ENCODE measurements at places on chromosomes 4 and X. TPM values are rescaled to one million over a fixed set of nuclear protein-coding genes. Genes with fewer than 3 reads are reported as not detected.

The SH3RF1 gene
- total RNA-seq, result 0.69 TPM

The SPIN2B gene
- 12.1 TPM for total RNA-seq

The MAGEA1 gene
- not detected for total RNA-seq

The CXXC4 gene
- total RNA-seq, result not detected

The S100G gene
- total RNA-seq, result not detected

The CYTL1 gene
- total RNA-seq, result not detected

The HMX1 gene
- not detected for total RNA-seq

The GABRG1 gene
- total RNA-seq, result not detected

DNA sequence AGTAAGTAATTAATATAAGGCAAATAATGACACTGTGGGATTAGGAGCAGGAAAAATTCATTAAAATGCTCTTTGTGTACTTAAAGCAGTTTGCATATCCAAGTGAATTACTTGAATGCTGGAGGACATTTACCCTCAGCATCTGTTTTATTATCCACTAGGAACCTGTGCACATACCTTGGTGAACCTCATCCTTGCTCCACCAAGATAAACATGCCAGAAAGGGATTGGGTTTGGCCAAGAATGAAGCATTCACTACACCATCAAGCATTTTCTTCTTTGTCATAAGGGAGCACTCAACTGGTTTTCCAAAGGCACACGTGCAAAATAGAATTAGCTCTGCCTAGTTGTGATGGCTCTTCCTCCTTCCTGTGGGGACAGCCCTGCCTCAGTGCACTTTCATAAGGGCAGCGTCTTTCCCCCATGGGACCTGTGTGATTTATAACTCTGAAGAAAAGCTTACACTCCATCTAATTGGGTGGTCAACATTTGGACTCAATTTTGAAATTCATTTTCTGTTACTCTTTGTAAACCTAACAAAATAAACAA, 291.7 kb downstream of the USP46 start:
- H3K36me3 ChIP-seq, result no peaks in the 10 kb centered on the region
- H3K4me3 ChIP-seq, result no peak overlapping the region
- no peaks in the 10 kb centered on the region for H3K27me3 ChIP-seq
- H3K27ac ChIP-seq, result no peak overlapping the region
- no peaks in the 10 kb centered on the region for H3K4me1 ChIP-seq

GRCh38 chr4:93760284-93760683, 68.3 kb upstream of the ATOH1 start:
- DNase-seq, result no peak
- H3K36me3 ChIP-seq, result no peaks in the 10 kb centered on the region
- H3K27ac ChIP-seq, result no peak overlapping the region
- H3K4me3 ChIP-seq, result no peak overlapping the region
- H3K27me3 ChIP-seq, result no peaks in the 10 kb centered on the region

DNA sequence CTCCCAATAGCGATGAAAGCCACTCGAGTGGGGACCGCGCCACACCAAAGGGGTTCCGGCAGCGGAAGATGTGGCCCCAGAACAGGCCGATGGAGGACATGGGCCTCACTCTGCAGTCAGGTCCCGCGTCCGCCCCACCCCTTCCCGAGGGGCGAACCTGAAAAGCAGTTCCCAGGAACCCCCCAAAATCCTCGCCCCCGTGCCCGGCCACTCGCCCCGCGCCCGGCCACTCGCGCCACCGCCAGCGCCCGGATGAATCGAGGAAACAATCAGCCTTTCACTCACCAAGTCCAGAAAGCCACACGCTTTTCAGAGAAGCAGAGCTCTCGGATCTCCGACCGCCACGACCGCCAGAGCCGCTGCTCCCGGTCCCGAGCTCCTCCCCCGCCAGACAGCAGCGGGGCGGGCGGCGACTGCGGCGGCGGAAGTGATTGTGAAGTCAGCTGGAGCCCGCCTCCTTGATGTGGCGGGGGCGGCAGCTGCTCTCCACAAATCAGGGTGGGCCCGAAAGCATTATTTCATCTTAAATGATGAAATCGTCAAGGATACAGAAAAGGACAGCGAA, at the start of gene PJA1:
TSS of gene PJA1 (minus strand) at position 367 of the 565 bp plus-strand sequence. CDS start 2,380 bp downstream, outside the sequence.
- peak; percentile 50 for DNase-seq
- H3K4me3 ChIP-seq, result peak within 1 kb of the TSS; percentile 92
- peaks cover 25% of the 10 kb centered on the region for H3K4me1 ChIP-seq
- peak within 1 kb of the TSS; percentile 94 for H3K27ac ChIP-seq
- H3K36me3 ChIP-seq, result peaks cover 10% of the 10 kb centered on the region

- H3K27me3 ChIP-seq, result peaks cover 1% of the 10 kb centered on the region
- H3K4me3 ChIP-seq, result peak overlapping the region; percentile 37
- no peak for DNase-seq
- peaks cover 65% of the 10 kb centered on the region for H3K4me1 ChIP-seq
Observed at GRCh38 chrX:13051529-13052172, 7.2 kb upstream of the FAM9C start.

- H3K27ac ChIP-seq, result no peak overlapping the region
- DNase-seq, result no peak
- H3K4me3 ChIP-seq, result no peak overlapping the region
- H3K27me3 ChIP-seq, result no peaks in the 10 kb centered on the region
- no peaks in the 10 kb centered on the region for H3K36me3 ChIP-seq
Observed at GRCh38 chrX:91414713-91415112, 19.9 kb upstream of the PABPC5 start.

- no peak overlapping the region for H3K27ac ChIP-seq
- H3K4me1 ChIP-seq, result peaks cover 6% of the 10 kb centered on the region
- no peak for DNase-seq
- H3K36me3 ChIP-seq, result peaks cover 23% of the 10 kb centered on the region
Observed at GRCh38 chr4:42460043-42460442, 62.8 kb downstream of the SHISA3 start.

GRCh38 chr4:16199093-16199492, 27.2 kb downstream of the TAPT1 start:
- H3K36me3 ChIP-seq, result peaks cover 16% of the 10 kb centered on the region
- H3K4me1 ChIP-seq, result peaks cover 25% of the 10 kb centered on the region
- no peaks in the 10 kb centered on the region for H3K27me3 ChIP-seq
- DNase-seq, result no peak
- no peak overlapping the region for H3K27ac ChIP-seq

DNA sequence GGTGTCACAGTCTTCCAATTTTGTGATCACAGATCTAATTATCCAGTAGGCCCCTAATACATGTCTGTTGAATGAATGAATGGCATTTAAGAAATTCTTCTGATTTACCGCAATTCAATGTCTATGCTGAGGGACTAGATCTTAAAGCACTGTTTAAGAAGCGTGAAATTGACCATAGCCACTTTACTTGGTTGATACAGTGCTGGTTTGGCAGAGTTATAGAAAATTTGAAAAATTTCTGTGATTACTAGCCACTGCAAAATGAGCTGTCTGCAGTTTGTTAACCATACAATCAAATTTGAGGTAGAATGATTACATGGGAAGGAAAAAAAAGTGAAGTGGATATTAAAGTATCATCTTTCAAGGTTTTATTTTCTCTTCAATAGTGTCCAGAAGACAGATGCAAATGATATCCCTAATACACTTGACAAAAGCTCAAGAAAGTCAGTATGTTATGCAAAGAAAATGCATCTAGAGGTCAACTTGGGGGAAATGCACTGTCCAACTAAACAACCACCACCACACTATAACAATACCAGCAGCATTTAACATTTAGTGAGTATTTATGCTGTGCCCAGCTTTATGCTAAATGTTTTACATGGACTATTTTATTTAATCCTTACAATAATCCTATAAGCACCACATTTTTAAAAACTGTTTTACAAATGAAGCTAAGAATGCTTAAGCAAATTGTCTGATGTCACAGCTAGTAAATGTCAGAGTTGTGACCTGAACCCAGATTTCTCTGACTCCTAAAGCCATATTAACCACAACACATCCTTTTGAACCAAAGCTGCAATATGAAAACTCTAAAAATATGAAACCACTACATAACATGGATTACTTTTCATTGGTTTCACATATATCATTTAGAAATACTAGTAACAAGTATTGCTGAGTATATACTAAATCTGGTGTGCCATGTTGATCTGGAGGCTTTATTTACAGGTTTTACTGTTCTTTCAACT, 217.9 kb upstream of the MAB21L2 start:
- no peak for DNase-seq
- no peak overlapping the region for H3K27ac ChIP-seq
- no peaks in the 10 kb centered on the region for H3K27me3 ChIP-seq
- no peaks in the 10 kb centered on the region for H3K36me3 ChIP-seq

- H3K27ac ChIP-seq, result no peak overlapping the region
- no peaks in the 10 kb centered on the region for H3K4me1 ChIP-seq
- H3K27me3 ChIP-seq, result no peaks in the 10 kb centered on the region
- H3K36me3 ChIP-seq, result peaks cover 9% of the 10 kb centered on the region
- DNase-seq, result no peak
Observed at GRCh38 chrX:1725472-1725871, 110.6 kb downstream of the ASMT start.

DNA sequence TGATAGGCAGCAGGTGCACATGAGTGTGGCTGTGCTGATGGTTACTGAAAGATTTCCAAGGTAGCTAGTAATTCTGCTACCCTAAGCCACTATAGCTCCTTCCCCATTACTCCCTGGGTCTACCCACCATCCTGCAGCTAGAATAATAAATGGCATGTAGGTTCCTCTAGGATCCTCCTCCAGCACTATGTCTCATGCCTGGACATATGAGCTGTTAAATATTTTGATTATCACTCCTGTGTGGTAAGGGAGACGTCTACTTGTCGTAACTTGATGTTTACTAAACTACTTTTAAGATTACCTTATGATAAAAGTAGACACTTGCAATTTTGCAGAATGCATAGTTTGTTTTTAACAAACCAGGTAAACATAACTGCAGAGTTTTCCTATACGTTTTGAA, 35.5 kb downstream of the TET2 start:
- DNase-seq, result no peak
- H3K36me3 ChIP-seq, result peaks cover 6% of the 10 kb centered on the region
- no peak overlapping the region for H3K27ac ChIP-seq
- H3K27me3 ChIP-seq, result no peaks in the 10 kb centered on the region
- H3K4me3 ChIP-seq, result no peak overlapping the region

GRCh38 chr4:174739576-174739975, 89.5 kb downstream of the GLRA3 start:
- no peak overlapping the region for H3K4me3 ChIP-seq
- H3K27ac ChIP-seq, result no peak overlapping the region
- no peaks in the 10 kb centered on the region for H3K36me3 ChIP-seq
- H3K4me1 ChIP-seq, result no peaks in the 10 kb centered on the region
- H3K27me3 ChIP-seq, result no peaks in the 10 kb centered on the region

- peaks cover 5% of the 10 kb centered on the region for H3K27me3 ChIP-seq
- peaks cover 10% of the 10 kb centered on the region for H3K4me1 ChIP-seq
- H3K36me3 ChIP-seq, result no peaks in the 10 kb centered on the region
- no peak overlapping the region for H3K4me3 ChIP-seq
- DNase-seq, result no peak
Observed at GRCh38 chrX:150329868-150330267, 33.2 kb upstream of the MAMLD1 start.

GRCh38 chr4:118113220-118113619, 78.9 kb downstream of the NDST3 start:
- H3K4me1 ChIP-seq, result peaks cover 17% of the 10 kb centered on the region
- no peaks in the 10 kb centered on the region for H3K27me3 ChIP-seq
- H3K27ac ChIP-seq, result no peak overlapping the region
- no peaks in the 10 kb centered on the region for H3K36me3 ChIP-seq

DNA sequence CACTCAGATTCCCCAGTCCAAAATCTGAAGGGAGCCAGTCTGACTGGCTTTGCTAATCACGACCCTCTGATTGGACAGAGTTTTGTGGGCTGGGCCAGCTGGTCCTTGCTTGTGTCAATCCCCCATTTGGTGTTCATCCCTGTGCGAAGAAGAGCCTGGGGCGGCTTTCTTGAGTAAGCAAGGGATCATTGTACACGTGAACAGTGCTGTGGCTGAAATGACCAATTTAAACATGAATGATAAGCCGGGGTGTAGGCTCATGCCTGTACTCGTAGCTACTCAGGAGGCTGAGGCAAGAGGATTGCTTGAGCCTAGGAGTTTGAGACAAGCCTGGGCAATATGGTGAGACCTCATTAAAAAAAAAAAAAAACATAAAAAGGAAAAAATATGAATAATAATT, 379.1 kb downstream of the RAPGEF2 start:
- no peaks in the 10 kb centered on the region for H3K36me3 ChIP-seq
- peaks cover 4% of the 10 kb centered on the region for H3K27me3 ChIP-seq
- no peak overlapping the region for H3K4me3 ChIP-seq
- H3K27ac ChIP-seq, result no peak overlapping the region
- no peak for DNase-seq
- H3K4me1 ChIP-seq, result no peaks in the 10 kb centered on the region

DNA sequence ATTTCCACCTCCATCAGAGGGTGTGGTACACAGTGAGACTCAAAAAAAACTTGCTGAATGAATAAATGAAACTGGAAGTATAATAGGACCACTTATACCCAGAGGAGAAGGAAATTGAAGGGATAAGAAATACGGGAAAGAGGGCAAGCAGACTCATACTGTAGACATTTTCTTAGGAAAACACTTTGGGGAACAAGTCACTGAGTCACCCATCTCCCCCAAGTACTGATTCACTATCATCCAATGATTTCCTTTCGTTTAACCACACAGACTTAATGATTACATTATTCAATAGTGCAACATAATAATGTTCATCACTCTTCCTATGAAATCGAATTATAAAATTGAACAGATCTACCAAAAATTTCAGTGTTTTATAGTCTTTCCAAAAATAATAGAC, 97.1 kb downstream of the LDB2 start:
- no peak overlapping the region for H3K27ac ChIP-seq
- H3K4me3 ChIP-seq, result no peak overlapping the region
- DNase-seq, result no peak
- H3K36me3 ChIP-seq, result no peaks in the 10 kb centered on the region
- peaks cover 3% of the 10 kb centered on the region for H3K27me3 ChIP-seq
- H3K4me1 ChIP-seq, result no peaks in the 10 kb centered on the region

GRCh38 chr4:83974111-83974780, 438.3 kb downstream of the GPAT3 start:
- no peaks in the 10 kb centered on the region for H3K36me3 ChIP-seq
- no peaks in the 10 kb centered on the region for H3K4me1 ChIP-seq
- H3K4me3 ChIP-seq, result no peak overlapping the region
- DNase-seq, result no peak

- H3K36me3 ChIP-seq, result no peaks in the 10 kb centered on the region
- H3K27me3 ChIP-seq, result no peaks in the 10 kb centered on the region
- no peak overlapping the region for H3K27ac ChIP-seq
- DNase-seq, result no peak
- H3K4me3 ChIP-seq, result no peak overlapping the region
- no peaks in the 10 kb centered on the region for H3K4me1 ChIP-seq
Observed at GRCh38 chr4:12852338-12853307, 631.5 kb downstream of the RAB28 start.

- no peaks in the 10 kb centered on the region for H3K27me3 ChIP-seq
- H3K4me3 ChIP-seq, result no peak overlapping the region
- H3K27ac ChIP-seq, result no peak overlapping the region
- peaks cover 4% of the 10 kb centered on the region for H3K4me1 ChIP-seq
Observed at GRCh38 chr4:4519297-4519894, 22.5 kb downstream of the STX18 start.

- no peak overlapping the region for H3K4me3 ChIP-seq
- no peak overlapping the region for H3K27ac ChIP-seq
- H3K27me3 ChIP-seq, result no peaks in the 10 kb centered on the region
- H3K4me1 ChIP-seq, result no peaks in the 10 kb centered on the region
Observed at GRCh38 chrX:12378706-12379105, 240.4 kb downstream of the FRMPD4 start.

- no peaks in the 10 kb centered on the region for H3K27me3 ChIP-seq
- no peaks in the 10 kb centered on the region for H3K36me3 ChIP-seq
Observed at GRCh38 chr4:81360737-81361136, 111.0 kb downstream of the RASGEF1B start.

- no peak within 1 kb of the TSS for H3K4me3 ChIP-seq
- no peak for DNase-seq
- peaks cover 30% of the 10 kb centered on the region for H3K27me3 ChIP-seq
- H3K4me1 ChIP-seq, result no peaks in the 10 kb centered on the region
Observed at GRCh38 chrX:100731441-100732281, at the start of gene SYTL4. TSS of gene SYTL4 (minus strand) at chrX:100732121. CDS start at chrX:100702037, 30,084 bp downstream.
